ENCODE measurements at places on chromosomes 3 and 15.
A peak's percentile ranks its signal among the peaks of the same experiment; 100 is the strongest.

- peak; percentile 60 for DNase-seq
Observed at GRCh38 chr3:50345586-50346234, at the start of gene ZMYND10. ZMYND10 (minus strand) TSS chr3:50345732; CDS start chr3:50345579, 153 bp downstream.

DNA sequence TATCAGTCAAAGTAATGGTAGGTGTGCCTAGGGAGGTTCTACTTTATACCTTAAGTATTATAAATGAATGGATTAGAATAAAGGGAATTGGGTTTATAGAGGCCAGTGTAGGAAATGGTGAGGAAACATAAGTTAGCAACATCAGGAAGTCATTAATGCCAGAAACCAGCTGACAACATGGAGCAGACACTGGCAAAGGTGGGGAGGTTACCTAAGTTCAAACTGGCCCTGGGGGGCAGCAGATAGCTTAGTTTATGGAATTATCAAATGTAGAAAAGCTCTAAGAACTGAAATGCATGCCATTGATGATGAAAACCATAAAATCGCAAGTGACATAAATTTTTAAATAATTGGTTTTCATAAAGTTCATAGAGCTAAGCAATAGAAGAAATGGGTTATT is 498.6 kb downstream of the NAALADL2 start:
- DNase-seq: no peak

DNA sequence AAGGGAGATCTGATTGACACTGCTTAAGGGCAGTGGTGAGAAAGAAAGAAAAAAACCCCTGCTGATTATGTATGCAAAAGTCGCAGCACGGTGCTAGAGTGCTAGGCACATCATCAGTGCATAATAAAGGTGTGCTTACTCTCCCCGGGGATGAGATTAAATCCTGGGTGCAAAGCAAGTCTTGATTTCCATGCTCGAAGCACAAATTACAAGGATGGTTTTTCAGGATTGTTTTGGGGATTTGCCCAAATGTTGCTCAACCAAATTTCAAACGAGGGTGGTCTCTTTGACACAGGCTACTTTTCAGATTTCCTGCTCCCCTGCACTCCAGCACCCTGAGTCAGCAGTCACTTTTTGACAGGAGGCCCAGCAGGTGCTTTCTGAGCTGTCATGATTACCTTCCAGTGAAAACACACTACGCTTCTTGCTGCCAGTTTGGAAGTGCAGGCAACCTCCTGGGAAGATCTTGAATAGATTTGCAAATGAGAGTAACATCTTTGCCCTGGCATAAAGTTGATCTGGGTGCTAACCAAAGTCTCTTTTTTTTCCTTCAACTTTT is 167.5 kb upstream of the TRIM42 start:
- no peak for DNase-seq

GRCh38 chr15:80918196-80918783 is 71.3 kb downstream of the MESD start:
- no peak for DNase-seq

DNA sequence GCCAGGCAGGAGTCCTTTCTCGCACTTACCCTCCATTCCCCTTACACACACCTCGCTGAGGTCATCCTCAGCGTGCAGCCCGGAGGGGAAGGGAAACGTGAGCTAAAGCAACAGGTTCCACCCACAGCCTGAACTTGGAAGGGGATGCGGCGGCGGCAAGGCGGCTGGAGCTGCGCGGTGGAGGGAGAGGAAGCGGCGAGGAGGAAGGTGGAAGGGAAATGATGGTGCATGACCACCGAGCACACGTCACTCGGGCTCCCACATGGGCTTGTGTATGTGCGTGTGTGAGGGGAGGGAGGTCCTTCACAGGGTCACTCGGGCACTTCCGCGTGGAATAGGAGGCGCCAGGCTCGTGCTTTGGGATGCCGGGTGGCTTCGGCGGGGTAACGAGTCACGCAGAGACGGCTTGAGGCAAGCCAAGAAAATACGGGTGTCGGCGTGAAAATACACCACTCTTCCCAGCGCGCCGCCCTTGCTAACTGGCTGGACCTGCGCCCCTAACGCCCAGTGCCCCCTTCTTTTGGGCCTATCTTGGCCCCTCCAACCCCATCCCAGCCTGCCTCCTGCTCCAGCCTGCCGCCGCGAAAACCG is 225.5 kb upstream of the IL12A start:
- no peak for DNase-seq

All from activated T-cell treated with anti-CD3 and anti-CD28 coated beads for 24 hours (primary cell).